Liver (tissue), 10 donors: ENCODE measurements at places on chromosomes 13 and 19. TPM values are rescaled to one million over a fixed set of nuclear protein-coding genes. Genes with fewer than 3 reads are reported as not detected.

FOSB gene
- 1.3 TPM for total RNA-seq

LRFN3 gene
- 1.9 TPM for total RNA-seq

DNA sequence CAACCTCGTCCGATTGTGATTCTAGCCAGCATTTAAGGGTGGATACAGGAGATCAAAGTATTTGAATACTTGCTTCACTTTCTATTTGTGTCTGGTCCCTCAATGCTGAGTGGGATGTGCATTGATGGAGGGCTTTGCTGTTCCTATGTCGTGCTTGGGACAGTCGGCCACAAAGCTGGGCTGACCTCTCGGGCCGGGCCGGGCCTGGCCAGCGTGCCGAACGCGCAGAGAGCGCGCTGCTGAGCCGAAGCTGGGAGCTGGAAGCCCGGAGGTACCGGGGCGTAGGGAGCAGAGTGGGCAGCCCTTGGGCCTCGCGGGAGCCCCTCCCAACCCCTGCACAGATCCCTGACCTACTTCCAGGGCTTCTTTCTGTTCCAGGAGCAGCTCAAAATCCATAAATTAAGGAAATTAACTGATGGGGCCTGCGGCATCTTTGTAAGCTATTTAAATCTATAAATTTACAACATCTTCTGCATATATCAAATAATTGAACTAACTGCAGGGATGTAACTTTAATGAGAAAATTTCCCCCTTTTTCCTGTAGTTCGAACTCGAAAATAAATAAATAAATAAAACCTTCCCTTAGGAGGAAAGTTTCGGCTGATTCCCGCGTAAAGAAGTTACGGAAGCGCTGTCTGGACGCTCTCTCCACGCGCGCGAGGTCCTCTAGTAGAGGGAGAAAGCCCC, 1.8 kb upstream of the KCTD15 start:
- no peak for DNase-seq

DNA sequence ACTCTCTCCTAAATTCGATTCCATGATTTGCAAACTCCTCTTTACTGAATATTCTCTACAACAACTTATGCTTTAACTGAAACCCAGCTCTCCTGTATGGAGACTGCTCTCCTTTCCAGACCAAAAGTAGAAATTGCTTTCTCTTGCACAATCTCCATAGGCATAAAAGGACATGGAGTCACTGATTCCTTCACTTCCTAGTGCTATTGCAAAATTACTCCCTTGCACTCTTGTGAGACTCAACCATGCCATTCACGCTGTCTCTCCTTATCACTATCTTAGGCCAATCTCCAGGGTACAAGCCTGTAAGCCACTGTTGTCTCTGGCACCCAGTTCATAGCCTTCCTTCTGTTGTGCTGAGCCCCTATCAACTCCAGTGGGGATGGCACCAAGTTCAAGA, 30.6 kb downstream of the SERPINE3 start:
- no peak for DNase-seq

- DNase-seq: no peak
Measured at GRCh38 chr13:33316890-33317289, 31.3 kb upstream of the STARD13 start.

GRCh38 chr13:110726726-110727125, 13.2 kb downstream of the ING1 start:
- DNase-seq: no peak

GRCh38 chr19:51546650-51547396, 15.4 kb upstream of the SIGLEC6 start:
- DNase-seq: peak; percentile 71
